ENCODE measurements at places on chromosomes 1 and 21.

DNA sequence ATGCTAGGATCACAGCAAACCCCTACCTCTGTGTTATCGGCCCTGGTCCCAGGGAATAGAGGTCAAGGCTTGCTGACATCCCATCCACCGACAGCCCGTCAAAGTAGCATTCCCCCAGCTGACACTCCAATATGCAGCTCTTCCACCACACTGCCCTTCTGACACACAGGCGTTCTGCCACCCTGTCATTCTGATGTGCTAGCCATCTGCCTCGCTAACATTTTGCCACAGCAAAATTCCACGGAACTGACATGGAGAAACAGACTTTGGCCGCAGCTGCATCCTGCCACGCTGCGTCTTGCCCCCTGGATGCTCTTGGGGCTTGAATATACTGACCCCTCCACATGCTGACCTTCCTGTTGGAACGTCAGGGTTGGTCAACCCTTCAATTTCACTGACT lies 163.2 kb upstream of the CSF3R start:
- DNase-seq, result no peak

- no peak for DNase-seq
Observed at GRCh38 chr1:233738396-233738795, 124.5 kb downstream of the KCNK1 start.

- DNase-seq, result peak; percentile 51
Observed at GRCh38 chr1:156920233-156921052, at the start of gene LRRC71. Gene LRRC71, plus strand, starts transcription at chr1:156920632. Its CDS starts 172 bp downstream, at chr1:156920804.

DNA sequence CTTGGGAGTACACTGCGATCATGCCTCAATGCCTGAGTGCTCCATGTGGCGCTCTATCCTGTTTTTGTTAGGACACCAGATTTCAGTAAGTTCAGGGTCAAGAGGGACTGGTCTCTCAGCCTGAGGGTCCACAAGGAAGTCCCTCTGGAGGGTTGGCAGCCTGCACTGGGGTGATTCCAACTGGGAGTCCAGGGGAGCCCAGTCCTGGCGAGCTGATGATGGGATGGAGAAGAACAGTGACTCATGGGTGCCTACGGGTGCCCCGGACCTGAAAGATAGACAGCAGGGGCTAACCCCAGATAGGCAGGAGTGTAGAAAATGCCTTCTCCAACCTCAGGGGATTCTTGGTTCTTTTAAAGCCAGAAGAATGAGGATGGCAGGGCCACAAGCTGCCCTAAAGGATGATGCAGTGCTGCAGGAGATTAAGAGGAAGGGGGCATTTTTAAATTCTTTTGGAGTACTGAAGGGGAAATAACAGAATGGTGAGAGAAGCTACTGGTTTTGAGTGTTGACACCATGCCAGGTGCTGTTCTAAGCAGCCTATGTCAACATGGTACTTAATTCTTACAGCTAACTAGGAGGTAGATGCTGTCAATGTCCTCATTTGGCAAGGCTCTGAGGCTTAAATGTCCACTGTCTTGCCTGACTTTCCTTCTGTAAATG lies 68.4 kb upstream of the TLR5 start:
- DNase-seq, result no peak

DNA sequence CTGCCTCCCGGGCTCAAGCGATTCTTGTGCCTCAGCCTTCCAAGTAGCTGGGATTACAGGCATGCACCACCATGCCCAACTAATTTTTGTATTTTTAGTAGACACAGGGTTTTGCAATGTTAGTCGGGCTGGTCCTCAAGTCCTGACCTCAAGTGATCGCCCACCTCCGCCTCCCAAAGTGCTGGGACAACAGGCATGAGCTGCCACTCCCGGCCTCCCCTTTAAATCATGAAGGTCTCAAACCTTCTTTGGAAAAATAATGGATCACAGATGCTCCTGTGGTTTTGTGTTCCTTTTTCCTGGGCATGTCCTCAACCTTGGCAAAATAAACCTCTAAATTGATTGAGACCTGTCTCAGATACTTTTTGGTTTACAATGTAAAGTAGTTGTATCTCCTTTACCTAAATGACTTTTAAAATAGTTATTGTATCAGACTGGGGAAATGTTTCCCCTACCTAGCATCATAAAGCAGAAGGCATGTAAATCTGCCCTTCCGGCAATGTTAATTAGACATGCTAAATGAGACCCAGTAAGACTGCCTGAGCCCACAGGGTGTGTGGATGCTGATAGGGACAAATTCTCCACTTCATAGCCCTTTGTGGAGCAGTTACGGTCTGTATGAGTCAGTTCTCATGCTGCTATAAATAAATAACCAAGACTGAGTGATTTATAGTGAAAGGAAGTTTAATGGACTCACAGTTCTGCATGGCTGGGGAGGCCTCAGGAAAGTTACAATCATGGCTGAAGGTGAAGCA lies 27.8 kb downstream of the CBR1 start:
- DNase-seq, result no peak

- DNase-seq, result no peak
Observed at GRCh38 chr1:184610876-184611595, 143.6 kb downstream of the EDEM3 start.

DNA sequence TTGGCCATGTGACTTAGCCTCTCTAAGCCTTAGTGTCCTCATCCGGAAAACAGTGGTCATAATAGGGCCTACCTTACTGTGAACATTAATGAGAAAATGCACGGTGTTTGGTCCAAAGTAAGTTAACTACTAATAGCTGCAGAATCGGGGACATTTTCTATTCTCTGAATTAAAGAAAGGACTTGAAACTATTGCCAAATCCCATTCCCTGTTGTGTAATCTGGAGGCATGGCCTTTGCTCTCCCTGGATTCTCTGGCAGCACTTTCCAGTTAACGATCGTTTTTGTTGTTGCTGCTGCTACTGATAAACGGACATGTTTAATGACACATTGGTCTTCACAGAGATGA lies 30.5 kb downstream of the FMO4 start:
- no peak for DNase-seq

DNA sequence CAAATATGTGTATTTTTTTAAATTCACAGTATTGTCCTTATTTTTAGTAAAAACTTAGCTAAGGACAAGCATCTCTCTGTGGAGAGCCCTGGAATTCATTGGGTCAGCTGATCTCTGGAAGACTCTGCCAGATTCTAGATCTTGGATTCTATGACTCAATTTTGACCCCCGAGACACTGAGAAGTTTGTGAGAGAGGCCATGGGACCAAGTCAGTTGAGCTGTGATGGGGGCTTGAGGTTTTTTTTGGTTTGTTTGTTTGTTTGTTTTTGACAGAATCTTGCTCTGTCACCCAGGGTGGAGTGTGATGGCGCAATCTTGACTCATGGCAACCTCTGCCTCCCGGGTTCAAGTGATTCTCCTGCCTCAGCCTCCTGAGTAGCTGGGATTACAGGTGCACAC lies 13.5 kb downstream of the SHISA4 start:
- DNase-seq, result no peak

DNA sequence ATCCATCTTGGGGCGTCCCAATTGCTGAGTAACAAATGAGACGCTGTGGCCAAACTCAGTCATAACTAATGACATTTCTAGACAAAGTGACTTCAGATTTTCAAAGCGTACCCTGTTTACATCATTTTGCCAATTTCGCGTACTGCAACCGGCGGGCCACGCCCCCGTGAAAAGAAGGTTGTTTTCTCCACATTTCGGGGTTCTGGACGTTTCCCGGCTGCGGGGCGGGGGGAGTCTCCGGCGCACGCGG lies 282 bp upstream of the SOD1 start:
- no peak for DNase-seq

DNA sequence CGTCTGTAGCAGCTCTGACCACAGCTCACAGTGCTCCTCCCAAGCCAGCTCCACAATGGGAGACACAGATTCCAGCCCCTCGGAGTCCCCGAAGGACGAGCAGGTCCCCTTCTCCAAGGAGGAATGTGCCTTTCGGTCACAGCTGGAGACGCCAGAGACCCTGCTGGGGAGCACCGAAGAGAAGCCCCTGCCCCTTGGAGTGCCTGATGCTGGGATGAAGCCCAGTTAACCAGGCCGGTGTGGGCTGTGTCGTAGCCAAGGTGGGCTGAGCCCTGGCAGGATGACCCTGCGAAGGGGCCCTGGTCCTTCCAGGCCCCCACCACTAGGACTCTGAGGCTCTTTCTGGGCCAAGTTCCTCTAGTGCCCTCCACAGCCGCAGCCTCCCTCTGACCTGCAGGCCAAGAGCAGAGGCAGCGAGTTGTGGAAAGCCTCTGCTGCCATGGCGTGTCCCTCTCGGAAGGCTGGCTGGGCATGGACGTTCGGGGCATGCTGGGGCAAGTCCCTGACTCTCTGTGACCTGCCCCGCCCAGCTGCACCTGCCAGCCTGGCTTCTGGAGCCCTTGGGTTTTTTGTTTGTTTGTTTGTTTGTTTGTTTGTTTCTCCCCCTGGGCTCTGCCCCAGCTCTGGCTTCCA lies 22.9 kb upstream of the VPS13D start:
- DNase-seq, result no peak

- DNase-seq, result no peak
Observed at GRCh38 chr1:40425198-40425597, 25.1 kb upstream of the ZFP69B start.

DNA sequence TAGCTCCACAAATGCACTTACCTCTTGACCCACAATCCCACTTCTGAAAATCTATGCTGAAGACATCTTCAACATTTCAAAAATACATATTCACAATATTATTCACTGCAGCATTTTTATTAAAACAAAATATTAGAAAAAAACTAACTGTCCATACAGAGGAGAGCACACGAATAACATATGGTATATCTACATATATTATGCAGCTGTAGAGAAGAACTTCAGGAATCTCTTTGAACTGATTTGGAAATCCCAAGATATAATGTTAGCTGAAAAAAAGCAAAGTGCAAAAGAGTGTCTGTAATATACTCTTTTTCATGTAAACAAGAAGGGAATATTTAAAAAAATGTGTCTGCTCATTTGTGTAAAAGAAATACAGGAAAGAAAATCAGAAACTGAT lies 11.5 kb downstream of the IPO9 start:
- DNase-seq, result no peak

DNA sequence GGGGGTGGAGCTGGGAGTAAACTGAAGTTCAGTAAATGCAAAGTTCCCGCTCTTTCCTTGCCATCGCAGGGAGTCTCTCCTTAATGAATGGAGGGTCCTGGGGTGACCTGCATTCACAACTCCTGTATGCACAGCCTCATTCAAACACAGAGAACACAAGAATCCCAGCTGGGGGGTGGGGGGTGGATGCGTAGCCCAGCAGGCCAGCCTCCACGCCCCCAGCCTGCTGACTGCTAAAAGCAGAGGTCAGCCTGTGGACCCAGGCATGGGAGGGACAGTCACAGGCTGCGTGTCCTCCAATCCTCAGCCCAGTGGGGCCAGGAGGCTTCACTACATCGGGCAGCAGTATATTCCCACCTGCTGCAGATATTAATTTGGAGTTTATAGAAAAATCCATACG lies 263.1 kb downstream of the GRIK3 start:
- DNase-seq, result no peak

DNA sequence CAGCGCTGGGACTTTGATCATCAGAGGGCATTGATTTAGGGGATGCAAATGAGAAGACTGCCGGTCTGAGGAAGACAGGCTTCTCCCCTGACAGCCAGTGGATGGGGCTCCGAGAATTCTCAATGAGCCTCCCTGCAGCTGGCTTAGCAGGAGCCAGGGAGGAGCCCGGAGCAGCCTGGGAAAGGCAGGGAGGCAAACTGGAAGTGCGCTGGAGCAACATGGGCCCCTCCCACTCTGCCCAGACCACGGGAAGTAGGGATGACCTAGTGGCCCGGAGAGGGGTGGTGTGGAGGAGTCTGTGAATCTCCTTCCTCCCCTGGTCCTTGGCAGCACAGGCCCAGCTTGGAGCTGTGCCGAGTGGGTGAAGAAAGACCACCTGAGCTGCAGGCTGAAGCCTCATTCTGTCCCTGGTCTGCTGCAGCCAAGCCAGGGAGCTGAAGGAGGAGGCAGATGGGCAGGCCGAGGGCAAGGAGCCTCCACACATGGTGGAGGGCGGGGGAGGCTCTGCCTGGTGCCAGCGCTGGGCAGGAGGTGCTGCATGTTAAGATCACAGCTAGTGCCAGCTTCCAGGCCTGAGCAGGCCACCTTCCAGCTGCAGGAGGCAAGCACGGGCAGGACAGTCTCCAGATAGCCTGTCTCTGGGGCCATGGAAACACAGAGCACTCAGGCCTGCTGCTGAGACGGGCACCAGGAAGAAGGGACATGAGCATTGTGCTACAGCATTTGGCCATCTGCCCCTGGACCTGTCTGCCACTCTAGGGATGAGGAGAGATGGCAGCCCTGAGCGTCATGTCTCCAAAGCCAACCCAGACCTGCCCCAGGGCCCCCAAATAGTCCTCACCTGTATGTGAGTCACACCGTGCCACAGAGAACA lies 12.2 kb upstream of the CLSTN1 start:
- no peak for DNase-seq

GRCh38 chr1:194829492-194829891 lies 1643.1 kb upstream of the B3GALT2 start:
- no peak for DNase-seq

- DNase-seq, result no peak
Observed at GRCh38 chr1:240658312-240658960, 46.5 kb upstream of the GREM2 start.
